ENCODE measurements at places on chromosomes 1 and 21. TPM values are rescaled to one million over a fixed set of nuclear protein-coding genes. Genes with fewer than 3 reads are reported as not detected.

GRCh38 chr1:8472668-8473067, 154.8 kb downstream of the SLC45A1 start:
- H3K36me3 ChIP-seq: no peaks in the 10 kb centered on the region
- peaks cover 51% of the 10 kb centered on the region for H3K4me1 ChIP-seq
- H3K27ac ChIP-seq: peak overlapping the region; percentile 44
- no peak overlapping the region for H3K4me3 ChIP-seq
- DNase-seq: peak; percentile 76
- H3K27me3 ChIP-seq: no peaks in the 10 kb centered on the region

DNA sequence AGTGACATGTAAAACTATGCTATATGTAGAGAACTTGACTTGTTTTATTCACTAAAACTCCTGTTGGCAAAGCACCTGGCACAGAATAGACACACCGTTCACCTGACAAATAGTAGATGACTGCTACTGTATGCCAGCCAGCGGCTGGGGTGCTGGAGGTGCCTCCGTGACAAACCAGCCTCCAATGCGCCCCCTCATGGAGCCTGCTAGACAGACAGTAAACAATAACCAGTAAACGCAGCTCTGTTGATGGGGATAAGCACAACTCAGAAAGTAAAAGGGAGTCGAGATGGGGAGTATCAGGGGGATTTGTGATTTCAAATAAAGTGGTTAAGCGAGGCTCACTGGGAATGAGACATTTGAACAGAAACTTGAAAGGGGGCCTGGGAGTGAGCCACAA, 107.2 kb downstream of the PRDM2 start:
- no peak overlapping the region for H3K27ac ChIP-seq
- H3K27me3 ChIP-seq: no peaks in the 10 kb centered on the region
- H3K4me3 ChIP-seq: no peak overlapping the region
- H3K4me1 ChIP-seq: peaks cover 13% of the 10 kb centered on the region
- H3K36me3 ChIP-seq: no peaks in the 10 kb centered on the region

GRCh38 chr21:22758478-22758877, 1760.3 kb downstream of the NCAM2 start:
- peak; percentile 4 for DNase-seq
- H3K36me3 ChIP-seq: no peaks in the 10 kb centered on the region
- no peaks in the 10 kb centered on the region for H3K27me3 ChIP-seq
- no peak overlapping the region for H3K4me3 ChIP-seq

DNA sequence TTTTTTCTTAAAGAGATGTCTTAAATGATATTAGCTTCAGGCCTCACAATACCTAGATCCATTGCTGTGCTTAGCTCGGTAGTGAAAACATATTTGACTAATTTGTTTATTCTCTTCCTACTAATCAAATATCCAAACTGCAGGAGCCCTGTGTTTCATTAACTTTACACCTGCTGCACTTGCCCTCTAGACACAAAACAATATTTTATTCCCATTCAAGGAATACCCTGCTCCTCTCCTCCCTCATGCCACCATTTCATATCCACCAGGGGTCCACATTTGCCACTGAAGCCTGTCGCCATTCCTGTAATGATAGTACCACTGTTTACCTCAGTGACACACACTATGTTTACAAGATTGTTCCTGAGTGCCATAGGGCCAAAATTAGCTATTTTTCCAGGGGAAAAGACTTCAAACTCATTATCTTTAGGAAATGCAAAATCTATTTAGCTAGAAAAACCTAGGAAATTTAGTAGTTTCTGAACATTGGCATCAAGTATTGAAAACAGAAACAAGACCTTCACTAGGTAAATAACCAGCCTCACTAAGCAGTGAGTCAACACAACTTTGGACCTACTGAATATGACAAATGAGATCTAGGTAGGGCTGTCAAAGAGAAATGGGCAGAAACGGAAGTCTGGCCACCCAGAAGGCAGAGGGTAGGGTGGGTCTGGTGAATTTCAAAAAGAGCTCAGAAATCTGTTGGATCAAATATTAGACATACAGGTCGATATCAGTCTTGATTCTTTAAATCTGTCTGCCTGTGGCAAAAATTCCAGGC, 134.6 kb upstream of the KCNK1 start:
- no peak overlapping the region for H3K27ac ChIP-seq
- no peaks in the 10 kb centered on the region for H3K4me1 ChIP-seq
- H3K27me3 ChIP-seq: peaks cover 27% of the 10 kb centered on the region
- H3K36me3 ChIP-seq: no peaks in the 10 kb centered on the region
- no peak for DNase-seq
- H3K4me3 ChIP-seq: no peak overlapping the region

GRCh38 chr1:3369446-3370076, 84.9 kb upstream of the ARHGEF16 start:
- no peak overlapping the region for H3K4me3 ChIP-seq
- no peak overlapping the region for H3K27ac ChIP-seq
- no peak for DNase-seq
- H3K27me3 ChIP-seq: peaks cover 3% of the 10 kb centered on the region

DNA sequence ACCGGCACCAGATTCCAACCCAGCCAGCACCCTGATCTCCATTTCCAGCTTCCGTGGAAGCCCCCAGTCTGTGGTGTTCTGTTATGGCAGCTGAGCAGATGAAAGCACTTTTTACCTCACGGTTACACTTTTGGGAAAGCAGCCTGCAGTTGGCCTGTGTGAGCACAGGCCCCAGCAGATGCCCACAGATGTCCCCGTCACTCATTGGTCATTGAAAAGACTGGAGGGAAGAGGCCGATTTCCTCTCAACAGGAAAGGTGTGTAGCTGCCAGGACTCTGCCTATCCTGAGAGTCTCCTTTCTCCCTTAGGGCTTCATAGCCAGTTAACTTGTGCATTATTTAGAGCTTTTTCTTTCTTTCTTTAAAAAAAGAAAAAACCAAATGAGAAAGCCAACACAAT, 123.0 kb downstream of the PCBP3 start:
- no peak overlapping the region for H3K4me3 ChIP-seq
- no peak for DNase-seq
- H3K4me1 ChIP-seq: peaks cover 46% of the 10 kb centered on the region
- no peaks in the 10 kb centered on the region for H3K27me3 ChIP-seq
- peak overlapping the region; percentile 95 for H3K27ac ChIP-seq
- H3K36me3 ChIP-seq: no peaks in the 10 kb centered on the region

GRCh38 chr1:12078938-12079861, 16.1 kb downstream of the TNFRSF8 start:
- H3K36me3 ChIP-seq: peaks cover 13% of the 10 kb centered on the region
- H3K4me3 ChIP-seq: no peak overlapping the region
- H3K4me1 ChIP-seq: peaks cover 18% of the 10 kb centered on the region

GRCh38 chr1:19222979-19223824, 13.1 kb upstream of the UBR4 start:
- no peak overlapping the region for H3K4me3 ChIP-seq
- peaks cover 59% of the 10 kb centered on the region for H3K36me3 ChIP-seq
- H3K27ac ChIP-seq: no peak overlapping the region
- no peak for DNase-seq
- peaks cover 17% of the 10 kb centered on the region for H3K4me1 ChIP-seq

The PTPRF gene
- total RNA-seq: 1.0 TPM

DNA sequence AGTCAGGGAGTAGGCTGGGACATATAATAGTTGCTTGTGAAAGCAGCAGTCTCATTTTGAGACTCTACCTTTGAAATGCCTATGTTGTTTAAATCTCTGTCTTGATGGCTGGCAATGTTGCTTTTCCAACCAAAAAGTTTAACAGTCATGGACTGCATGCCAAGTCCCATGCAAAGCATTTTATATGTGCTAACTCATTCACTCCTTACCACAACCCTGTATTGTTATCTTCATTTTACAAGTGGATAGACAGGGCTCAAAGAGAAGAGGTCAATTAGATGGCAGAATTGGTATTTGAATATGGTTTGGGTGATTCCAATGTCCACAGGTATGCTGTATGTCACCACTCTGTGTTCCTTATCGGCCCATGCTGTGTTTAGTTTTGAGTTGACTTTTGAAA, 331.4 kb upstream of the USP24 start:
- no peak overlapping the region for H3K27ac ChIP-seq
- no peaks in the 10 kb centered on the region for H3K4me1 ChIP-seq
- H3K36me3 ChIP-seq: no peaks in the 10 kb centered on the region
- peaks cover 4% of the 10 kb centered on the region for H3K27me3 ChIP-seq
- no peak for DNase-seq

The AHCYL1 gene
- total RNA-seq: 75.1 TPM

The TNFRSF18 gene
- total RNA-seq: 30.7 TPM

The MAN1A2 gene
- 17.4 TPM for total RNA-seq

DNA sequence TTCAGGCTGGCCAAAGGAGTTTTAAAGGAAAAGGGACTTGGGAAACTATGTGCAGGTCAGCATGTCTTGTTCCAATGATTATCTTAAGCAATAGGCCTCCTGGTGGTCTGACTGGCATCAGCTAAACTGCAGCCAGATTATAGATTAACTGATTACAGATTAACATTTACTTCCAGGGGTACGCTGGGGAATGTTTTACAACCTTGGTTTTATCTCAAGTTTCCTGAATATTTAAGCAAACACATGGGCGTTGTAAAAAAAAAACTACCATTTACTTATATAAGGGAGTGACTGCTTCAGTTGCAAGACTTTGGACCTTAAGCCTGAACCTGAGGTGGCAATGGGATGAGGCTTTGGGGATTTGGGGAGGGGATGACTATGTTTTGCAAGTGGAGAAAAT, 600.6 kb upstream of the B3GALT2 start:
- no peak for DNase-seq
- no peak overlapping the region for H3K4me3 ChIP-seq
- no peaks in the 10 kb centered on the region for H3K4me1 ChIP-seq

DNA sequence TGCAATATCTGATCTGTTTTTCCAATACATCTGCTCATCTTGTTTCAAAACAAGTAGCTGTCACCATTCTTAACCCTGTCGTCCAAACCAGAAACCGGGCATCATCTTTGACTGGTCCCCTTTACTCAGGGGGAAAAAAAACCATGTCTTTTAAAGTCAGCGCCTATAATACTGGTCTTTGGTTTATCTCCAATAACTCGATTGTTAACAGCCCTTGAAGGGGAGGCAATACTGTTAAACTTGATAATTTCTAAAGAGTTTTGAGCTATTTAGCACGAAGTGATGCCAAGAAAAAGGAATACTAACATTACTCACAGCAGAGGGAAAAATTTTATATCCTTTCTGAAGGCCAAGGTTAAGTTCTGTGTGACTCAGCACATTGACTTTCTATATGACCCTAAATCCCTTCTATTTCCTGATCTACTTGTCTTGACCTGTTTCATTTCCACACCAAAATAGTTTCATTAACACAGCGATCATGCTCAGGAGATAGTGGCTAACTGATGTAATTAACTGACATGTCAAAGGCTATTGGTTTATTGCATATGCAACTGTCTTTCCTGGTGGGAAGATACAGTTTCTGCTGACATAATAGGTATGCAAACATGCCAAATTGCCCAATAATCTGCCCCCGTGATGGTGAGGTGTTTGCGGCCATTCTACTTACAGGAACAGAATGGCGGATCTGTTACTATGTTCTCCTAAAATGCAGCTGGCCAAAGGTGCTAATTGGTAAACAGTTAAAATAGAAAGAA, 59.1 kb downstream of the NFIA start:
- no peaks in the 10 kb centered on the region for H3K36me3 ChIP-seq
- no peaks in the 10 kb centered on the region for H3K4me1 ChIP-seq
- no peak overlapping the region for H3K4me3 ChIP-seq
- no peak overlapping the region for H3K27ac ChIP-seq
- peaks cover 4% of the 10 kb centered on the region for H3K27me3 ChIP-seq
- no peak for DNase-seq

- no peaks in the 10 kb centered on the region for H3K36me3 ChIP-seq
- no peak overlapping the region for H3K4me3 ChIP-seq
- peaks cover 11% of the 10 kb centered on the region for H3K4me1 ChIP-seq
- no peak for DNase-seq
- no peaks in the 10 kb centered on the region for H3K27me3 ChIP-seq
Measured at GRCh38 chr1:209810783-209811182, 4.8 kb upstream of the IRF6 start.

DNA sequence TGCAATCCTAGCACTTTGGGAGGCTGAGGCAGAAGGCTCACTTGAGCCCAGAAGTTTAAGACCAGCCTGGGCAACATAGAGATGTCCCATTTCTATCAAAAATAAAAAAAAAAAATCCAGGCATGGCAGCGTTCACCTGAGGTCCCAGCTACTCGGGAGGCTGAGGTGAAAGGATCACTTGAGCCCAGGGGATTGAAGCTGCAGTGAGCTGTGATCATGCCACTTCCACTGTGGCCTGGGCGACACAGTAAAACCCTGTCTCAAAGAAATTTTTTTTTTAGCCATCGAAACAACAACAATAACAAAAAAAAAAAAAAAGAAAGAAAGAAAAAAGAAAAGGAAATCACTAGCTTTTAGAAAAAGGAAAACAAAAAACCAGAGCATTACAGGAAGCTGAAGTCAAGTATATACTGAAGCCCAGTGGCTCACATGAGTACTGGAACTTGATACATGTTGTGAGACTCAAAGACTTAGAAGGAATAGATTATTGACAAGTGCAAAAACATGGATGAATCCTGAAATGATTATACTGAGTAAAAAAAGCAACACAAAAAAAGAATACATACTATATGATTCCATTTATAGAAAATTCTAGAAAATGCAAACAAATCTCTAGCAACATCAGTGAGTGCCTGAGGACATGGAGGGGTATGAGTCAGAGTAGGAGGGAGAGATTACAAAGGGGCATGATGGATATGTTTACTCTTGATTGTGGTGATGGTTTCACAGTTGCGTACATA, 6.1 kb upstream of the RABGAP1L start:
- peaks cover 3% of the 10 kb centered on the region for H3K36me3 ChIP-seq
- no peak overlapping the region for H3K4me3 ChIP-seq
- H3K27ac ChIP-seq: no peak overlapping the region

DNA sequence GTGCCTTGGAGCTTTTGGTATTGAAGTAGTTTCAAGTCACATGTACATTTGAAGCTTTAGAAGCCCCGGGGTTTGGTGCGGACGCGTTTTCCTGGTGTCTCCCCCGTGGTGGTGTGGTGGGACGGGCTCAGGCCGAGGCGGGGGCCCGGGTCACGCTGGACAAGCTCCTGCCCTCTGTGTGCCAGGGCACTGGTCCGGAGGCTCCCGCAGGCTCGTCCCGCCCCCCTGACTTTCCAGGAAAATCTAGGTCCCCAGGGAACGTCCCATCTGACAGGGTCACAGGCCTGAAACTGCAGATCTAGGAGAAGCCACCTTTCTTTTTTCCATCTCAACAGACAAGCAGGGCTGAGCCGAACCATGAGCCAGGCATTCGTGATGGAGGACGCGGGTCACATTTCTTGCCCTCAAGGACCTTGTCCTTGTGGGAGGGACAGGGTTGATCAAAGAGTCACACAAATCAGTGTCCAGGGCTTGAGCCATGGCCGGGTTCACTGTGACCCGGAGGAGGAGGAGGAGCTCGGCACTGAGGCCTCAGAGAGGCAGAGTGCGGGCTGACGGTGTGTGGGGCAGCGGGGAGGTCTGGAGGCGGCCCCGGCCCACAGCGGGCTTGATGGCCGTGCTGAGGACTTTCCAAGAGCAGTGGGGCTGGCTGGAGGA, 1.6 kb downstream of the DMRTB1 start:
- no peaks in the 10 kb centered on the region for H3K27me3 ChIP-seq
- no peak for DNase-seq
- no peak overlapping the region for H3K4me3 ChIP-seq
- H3K36me3 ChIP-seq: no peaks in the 10 kb centered on the region
- H3K27ac ChIP-seq: no peak overlapping the region
- H3K4me1 ChIP-seq: no peaks in the 10 kb centered on the region
